ENCODE measurements at places on chromosomes 5 and 9.

- no peak for DNase-seq
Observed at GRCh38 chr9:89801742-89802670, 197.2 kb downstream of the GADD45G start.

- no peak for DNase-seq
Observed at GRCh38 chr9:88837731-88838130, 153.5 kb upstream of the S1PR3 start.

DNA sequence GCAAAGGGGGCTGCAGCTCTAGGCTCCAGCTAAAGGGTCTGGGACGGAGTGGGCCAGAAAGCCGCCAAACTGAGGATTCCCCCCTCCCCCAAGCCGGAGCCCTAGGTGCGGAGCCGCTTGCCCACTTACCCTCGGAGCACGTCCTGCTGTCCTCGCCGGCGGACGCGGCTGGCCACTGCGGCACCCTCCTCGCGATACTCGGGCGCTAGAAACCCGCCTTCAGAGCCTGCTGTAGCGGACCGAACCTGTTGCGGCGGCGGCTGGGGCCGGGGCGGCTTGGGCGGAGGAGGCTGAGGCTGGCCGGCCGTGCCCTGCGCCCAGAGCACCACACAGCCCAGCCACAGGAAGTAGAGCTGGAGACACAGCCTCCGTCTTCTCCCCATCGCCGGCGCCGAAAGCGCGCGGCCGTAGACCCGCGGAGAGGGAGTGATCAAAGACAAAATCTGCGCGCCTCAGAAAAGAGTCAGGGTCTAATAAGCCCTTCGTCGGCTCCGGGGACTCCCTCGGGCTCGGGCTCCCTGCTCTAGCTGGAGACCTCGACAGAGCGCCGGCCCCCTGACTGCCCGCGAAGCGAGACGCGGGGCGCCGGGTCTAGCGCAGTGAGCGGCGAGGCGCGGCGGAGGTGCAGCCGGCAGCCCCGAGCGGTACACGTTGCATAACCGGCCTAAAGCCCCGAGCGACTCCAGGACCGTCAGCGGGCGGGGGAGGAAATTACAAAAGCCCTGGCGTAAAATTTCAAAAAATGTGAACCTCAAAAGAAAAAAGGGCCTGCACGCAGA is 635 bp downstream of the FBN2 start:
- DNase-seq = no peak

DNA sequence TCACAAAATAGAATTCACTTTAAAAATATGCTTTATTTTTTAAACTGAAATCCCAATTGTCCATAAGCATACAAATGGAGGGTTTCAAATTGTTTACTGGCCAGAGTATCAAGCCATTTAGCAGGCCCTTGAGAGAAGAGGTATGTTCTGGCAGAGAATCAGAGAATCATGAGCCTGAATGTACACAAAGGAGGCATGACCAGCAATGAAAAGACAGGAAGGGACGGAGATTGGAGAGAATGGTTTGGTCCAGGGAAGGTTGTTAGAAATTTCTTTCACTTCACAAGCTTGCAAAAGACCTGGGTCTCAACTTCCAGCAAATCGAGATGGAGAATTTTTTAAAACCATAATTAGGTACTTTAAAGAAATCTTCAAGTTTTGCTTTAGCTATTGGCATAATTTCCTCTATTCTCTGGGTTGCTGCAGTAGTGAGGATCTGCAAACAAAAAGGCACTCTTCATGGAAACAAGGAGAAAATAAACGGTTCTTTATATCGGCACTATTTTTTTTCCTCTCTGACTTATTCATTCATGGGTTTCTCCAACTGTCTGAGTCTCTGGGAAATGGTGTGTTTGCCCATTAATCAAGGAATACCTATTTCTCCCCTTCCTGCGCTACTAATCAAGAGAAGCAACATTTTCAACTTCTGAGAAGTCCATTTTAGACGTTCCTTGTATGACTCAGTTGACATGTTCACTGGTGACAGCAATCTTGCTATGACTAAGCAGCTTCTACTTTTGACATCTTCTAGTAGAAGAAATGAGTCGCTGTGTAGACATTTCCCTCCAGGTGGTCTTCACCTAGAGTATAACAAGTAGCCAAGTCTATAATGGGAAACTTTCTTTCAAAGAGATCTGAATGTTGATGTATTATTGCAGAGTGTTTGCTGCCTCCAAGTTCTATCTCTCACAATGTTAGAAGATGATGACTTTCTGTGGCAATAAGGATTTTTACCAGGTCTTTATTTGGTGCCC is 23.1 kb upstream of the ERCC6L2 start:
- no peak for DNase-seq

GRCh38 chr9:97518909-97519307 is 17.4 kb downstream of the TMOD1 start:
- no peak for DNase-seq

Measured in activated CD4-positive, CD25-positive, alpha-beta regulatory T cell treated with anti-CD3 and anti-CD28 coated beads, Interleukin-2, amount 50 U/mL, for 16 hours (primary cell).